ENCODE measurements at places on chromosomes 12 and 14.

DNA sequence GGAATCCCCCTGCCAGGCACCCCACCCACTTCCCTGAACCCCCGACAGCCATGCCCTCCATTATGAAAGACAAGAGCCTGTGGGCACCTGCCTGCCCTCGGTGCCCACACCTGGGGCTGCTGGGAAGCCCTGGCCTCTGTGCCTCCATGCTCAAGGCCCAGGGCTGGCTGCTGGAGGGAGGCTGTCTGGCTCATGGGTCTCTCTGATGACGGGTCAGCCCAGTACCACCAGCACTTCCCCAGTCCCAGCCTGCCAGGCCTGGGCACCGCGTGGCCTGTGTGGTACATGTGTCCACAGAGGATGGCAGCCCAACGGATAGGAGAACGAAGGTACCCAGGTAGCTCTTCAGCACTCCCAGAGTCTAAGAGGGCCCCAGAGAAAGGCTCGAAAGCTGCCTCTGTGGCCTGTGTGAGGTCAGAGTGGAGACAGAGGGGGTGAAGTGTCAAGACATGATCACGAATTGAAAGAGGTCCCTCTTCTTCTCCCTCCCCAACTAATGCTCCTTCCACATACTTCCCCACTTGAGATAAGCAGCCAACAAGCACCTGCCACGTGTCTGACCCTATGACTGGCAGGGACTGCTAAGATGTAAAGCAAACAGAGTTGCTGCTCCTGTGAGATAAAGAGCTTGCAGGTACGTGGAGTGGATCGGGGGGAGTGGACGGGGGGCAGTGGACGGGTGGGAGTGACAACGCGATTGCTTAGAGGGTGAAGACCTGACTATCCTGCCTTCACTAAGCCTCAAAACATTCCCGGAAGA, 21.2 kb downstream of the FBLN5 start:
- no peak for DNase-seq

DNA sequence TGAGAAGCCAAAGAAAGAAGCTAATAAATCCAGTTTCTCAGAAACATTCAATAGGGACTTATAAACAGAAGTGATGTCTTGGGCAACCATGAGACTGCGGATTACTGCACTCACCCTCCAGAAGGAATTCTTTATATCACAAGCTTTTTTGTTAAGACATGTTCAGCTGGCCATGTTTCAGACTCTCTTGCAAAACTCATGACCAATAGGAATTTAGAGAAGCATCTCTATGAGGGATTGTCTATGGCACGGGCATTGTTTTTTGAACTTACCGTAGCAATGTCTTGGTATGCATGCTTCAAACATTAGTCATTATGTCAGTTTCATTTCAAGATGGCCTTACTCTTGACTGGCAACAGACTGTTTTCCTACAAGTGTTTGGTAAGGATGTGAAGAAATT, 15.5 kb upstream of the ZNF268 start:
- no peak for DNase-seq

DNA sequence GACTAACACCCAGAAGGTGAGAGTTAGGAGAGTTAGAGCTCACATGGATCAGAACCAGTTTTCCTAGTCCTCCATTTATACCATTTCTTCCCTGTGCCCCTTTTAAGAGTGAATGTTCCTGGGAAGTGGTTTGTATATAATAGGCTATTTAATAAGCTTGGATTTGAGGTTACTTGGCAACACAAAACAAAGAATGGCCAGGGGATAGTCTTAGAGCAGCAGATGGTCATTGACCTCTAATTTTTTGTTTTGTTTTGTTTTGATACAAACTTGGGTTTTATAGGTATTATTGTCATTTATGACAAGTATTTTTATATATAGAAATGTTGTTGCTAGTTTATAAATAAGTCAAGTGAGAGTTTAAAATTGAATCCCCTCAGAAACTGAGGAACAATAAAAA, 35.8 kb downstream of the VEZT start:
- no peak for DNase-seq

DNA sequence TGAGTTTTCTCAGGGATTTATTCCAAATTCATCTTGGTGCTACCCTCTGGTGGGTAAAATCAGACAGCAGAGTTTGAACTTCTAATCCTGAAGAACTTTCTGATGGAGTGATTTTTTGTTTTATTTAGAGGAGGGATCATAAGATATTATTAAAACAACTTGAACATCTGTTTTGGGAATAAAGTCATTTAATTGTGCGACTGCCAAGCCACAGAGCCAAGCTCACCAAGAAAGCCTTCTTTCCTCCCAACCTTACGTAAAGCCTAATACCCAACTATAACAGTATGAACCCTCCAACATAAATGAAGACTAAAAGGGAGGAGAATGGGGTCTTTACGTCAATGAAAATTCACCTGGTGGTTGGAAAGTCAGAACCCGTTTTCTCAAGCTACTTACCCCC, 205.5 kb upstream of the IGF1 start:
- no peak for DNase-seq

DNA sequence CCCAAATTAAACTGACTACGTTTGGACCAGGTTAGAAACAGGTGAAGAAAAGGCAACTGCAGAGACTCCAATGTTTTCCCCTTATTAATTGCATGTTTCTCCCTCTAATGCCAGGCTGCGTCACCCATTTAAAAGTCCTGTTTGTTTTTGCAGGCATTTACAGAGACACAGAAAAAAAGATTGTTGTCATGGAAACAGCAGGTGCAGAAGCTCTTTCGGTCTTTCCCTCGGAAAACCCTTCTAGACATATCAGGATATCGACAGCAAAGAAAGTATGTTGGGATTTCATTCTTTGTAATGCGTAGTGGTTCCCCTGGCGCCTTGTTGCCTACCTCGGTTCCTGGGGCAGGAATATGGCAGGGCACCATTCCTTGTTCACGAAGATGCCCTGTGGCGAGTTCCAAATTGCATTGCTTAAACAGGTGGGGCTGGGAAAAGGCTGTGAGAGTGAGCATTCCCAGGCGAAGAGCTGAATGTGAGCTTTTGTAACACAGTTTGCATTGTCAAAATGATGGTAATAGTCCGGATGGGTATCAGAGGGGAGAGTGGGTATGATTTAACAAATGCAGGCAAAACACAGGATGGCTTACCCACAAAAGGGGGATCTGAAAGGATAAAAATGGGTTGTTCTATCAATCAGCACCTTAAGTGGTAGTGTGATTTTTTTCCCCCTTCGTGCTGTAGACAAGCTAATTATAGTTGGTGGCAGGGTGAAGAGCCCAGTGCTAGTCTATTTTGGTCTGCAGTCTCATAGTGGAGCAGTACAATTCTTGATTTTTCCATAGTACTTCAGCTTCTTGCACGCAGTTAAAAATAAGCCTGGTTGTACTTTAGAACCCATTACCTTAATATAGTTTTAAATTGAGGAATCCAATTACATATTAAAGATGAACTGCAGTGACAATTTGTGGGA, 132.4 kb downstream of the GCH1 start:
- no peak for DNase-seq

GRCh38 chr14:34064349-34064748, 113.5 kb upstream of the EGLN3 start:
- DNase-seq, result no peak

GRCh38 chr12:102562836-102563425, 82.6 kb upstream of the IGF1 start:
- DNase-seq, result no peak

DNA sequence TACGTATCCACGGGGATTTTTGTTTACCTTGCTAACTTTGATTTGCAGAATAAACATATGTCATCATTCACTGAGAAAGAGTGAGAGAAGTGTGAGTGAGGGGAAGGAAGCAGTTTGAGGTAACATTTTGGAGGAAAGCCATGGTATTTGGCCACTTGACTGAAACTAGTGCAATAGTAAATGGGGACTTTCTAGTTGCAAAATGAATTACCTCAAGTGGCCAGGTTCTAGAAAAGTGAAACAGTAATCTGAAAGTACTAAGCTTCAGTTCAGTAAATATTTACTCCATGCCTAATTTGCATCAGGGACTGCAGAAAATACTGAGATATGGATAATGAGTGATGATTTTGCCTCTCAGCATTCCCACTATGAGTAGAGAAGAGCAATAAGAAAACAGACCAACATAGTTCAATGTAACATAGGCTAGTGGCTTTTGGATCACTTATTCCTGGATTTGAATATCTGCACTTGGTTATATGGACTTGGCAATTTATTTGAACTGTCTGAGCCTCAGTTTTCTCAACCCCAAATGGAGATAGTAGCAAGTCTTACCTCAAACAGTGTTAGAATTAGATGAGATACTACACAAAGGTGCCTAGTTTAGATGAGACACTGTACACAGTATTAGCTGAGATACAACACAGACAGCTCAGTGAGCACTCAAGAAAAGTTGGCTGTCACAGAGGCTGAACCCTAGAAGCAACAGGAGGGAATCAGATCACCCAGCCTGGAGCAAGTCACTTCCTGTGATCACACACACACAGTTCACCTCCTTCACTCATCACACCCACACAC, 439.1 kb downstream of the NPAS3 start:
- no peak for DNase-seq

GRCh38 chr12:95116773-95117172, 43.4 kb upstream of the NR2C1 start:
- DNase-seq, result peak; percentile 60

DNA sequence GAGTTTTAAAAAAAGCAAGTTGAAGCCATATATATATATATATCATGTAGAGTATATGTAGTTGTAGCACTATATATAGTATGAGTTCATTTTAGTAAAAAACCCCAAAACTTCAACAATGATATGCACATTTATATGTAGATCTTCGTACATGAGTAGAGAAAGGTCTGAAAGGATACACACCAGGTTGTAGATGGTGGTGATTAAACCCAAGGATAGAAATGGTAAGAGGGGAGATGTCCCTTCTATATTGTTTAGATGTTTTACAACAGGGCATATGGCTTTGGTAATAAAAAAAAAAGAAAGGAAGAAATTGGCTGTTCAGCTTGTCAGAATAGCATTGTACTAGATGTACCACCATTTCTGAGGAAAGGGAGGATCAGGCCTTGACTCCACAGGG, 31.9 kb upstream of the MED13L start:
- no peak for DNase-seq

DNA sequence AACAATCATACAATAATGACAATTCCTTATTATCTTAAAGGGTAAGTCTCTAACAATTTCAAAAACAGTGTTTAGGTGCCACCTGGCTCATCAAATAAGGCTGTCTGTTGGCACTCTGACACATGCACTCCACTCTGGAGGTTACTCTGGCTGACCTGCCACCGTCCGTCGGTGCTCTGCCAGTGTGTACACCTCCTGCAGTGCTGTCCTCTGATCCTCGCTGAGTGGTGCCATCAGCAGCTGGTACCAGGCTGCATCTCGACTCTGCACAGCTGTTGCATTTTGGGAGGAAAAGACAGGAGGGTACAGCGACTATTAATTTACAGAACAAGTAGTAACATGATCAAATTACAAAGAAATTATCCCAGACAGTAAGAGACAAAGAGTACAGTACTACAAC, 63.9 kb downstream of the IPO8 start:
- DNase-seq, result no peak

DNA sequence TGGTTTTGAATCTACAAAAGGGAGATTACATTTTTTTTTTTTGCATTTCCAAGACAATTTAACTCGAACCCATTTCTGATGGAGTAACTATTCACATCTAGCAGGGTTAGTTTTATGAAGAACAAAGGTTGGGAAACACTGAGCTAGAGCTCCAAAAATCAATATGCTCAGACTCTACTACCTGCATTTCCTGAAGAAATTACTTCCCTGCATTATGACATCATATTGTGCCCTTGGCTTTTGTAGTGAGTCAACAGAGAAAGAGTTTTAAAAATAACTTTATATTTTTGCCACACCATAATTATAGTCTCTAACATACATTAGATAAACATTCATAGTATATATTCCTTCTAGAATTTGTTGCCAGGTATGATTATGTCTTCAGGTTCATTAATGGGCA, 14.8 kb downstream of the GRIP1 start:
- no peak for DNase-seq

DNA sequence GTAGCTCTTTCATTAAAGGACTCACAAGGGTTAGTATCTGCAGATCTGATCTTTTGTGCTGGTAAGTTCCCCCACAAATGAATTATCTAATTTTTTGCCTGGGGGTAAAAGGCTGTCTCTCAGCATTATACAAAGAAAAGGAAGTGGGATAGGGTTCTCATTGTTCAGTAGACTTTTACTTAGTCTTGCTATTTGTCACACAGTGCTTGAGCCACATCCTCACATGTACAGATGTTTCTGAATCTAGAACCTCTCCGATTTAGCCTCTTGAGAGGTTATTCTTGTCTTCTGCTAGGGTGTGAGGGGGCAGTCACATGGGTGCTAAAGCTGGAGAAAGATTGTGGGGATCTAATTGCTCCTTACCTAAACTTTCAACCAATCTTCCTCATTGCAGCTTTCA, 93.0 kb downstream of the SLC41A2 start:
- no peak for DNase-seq
